ENCODE measurements at places on chromosomes 7 and 10.

DNA sequence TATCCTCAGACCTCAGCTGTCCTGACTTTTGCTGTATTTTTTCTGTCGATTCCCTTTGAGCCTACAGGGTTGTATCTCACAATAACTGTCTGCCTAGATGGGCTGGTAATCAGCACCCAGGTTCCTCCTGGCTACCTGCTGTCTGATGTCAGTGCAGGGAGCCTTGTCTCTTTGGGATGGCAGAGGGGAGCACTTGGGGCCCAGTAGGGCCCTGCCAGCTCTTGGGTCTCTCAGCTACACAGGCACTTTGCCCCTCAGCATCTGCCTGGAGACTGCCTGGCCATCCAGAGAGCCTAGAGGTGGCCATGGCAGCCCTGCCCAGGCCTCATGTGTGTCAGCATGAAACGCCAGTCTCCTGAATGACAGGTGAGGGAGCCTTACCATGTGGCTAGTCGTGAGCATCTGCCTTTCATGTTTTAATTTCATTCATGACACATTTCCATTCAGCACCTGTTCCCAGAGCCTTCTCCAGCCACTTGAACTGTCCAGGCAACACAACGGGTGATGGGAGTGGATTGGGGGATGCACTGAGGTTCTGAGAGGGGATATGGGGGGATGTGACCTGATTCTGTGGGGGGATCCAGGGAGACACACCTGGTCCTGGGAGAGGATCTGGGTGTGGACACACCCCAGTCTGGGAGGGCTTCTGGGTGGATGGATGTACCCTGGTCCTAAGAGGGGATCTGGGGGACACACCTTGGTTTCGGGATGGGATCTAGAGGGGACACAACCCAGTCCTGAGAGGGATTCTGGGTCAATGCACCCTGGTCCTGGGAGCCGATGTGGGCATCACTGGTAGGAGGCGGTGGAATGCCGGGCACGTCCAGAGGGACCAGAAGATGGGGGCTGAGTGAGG is 21.9 kb downstream of the ADCY1 start:
- DNase-seq, result no peak

- DNase-seq, result no peak
Observed at GRCh38 chr10:114374053-114374791, 30.1 kb downstream of the AFAP1L2 start.

GRCh38 chr10:130135676-130136225 is 440 bp upstream of the GLRX3 start:
- DNase-seq, result no peak

- no peak for DNase-seq
Observed at GRCh38 chr7:74338366-74339108, 49.3 kb downstream of the CLIP2 start.

GRCh38 chr10:21100871-21101514 is 203.9 kb upstream of the NEBL start:
- DNase-seq, result no peak

DNA sequence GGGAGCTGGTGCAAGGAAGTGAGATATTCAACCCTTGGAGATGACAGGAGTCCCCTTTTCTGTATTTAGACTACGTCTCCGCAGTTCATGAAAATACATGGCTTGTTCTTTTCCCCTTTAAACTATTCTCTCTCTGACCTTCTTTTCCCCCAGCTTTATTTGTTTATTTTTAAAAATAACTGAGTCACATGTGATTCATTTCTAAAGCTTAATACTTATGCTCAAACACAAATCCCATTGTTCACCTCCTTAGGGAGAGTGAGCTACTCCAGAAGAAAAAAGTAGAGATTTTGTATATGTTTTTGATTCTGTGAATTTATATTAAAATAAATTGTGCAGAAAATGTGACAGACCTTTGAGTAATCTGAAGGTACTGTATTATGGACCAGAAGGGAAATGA is 35.9 kb upstream of the FZD1 start:
- no peak for DNase-seq
